ENCODE measurements at places on chromosomes 2 and 18. TPM values are rescaled to one million over a fixed set of nuclear protein-coding genes. Genes with fewer than 3 reads are reported as not detected.

The CCDC121 gene
- total RNA-seq, result 5.6 TPM

The OXER1 gene
- 4.3 TPM for total RNA-seq

The SERPINB3 gene
- not detected for total RNA-seq

DNA sequence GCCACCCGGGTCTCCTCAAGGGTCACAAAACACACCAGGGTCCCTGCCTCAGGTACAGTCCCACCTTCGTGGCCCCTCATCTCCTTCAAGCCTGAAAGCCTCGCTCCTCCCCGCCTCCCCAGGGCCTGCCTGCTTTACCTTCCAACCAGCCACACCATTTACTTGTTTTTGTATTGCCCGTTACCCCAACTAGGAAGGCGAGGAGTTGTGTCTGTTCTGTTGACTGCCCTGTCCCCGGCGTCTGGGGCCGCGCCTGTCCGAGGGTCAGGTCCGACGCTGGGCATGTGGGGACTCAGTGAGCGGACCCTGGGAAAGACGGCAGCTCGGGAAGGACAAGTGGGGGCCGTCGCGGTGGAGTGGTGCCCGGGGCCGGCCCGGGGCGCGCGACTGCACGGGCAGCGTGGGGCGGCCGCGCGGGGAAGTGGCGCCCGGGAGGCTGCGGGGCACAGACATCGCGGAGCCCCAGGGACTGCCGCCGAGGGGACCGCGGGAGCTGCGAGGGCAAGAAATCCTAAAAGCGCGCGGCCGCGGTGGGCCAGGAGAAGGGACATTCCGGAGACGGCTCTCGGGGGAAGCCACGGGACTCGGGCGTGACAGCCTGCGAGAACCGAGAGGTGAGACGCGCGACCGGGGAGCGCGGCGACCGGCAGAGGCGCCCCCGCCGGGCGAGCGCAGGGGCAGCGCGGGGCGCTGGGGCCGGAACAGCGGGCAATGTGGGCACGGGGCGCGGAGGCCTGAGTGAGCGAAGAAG lies 797 bp upstream of the GRHL1 start:
- H3K4me3 ChIP-seq, result peak overlapping the region; percentile 70
- peaks cover 39% of the 10 kb centered on the region for H3K27me3 ChIP-seq

GRCh38 chr2:121529439-121530211 lies 1.1 kb upstream of the RNU4ATAC start:
- H3K27ac ChIP-seq, result peak overlapping the region; percentile 98
- H3K4me1 ChIP-seq, result peaks cover 33% of the 10 kb centered on the region
- H3K36me3 ChIP-seq, result peaks cover 5% of the 10 kb centered on the region
- no peaks in the 10 kb centered on the region for H3K27me3 ChIP-seq
- no peak for DNase-seq
- H3K4me3 ChIP-seq, result peak overlapping the region; percentile 89

DNA sequence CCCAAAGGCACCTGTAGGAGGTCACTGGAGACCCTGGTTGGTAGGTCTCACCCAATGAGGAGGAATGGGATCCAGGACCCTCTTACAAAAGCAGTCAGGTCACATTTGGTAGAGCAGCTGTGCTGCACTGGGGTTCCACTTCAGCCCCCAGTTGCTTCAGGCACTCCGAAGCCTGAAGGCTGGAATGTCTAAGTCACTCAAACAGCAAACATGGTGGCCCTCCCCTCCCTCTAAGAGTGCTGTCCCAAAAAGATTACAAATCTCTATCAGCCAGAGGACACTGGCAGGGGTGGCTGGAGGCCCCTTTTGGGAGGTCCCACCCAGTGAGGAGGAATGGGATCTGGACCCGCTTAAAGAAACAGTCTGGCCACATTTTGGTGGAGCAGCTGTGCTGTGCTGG lies 17.7 kb downstream of the MSTN start:
- DNase-seq, result no peak
- no peak overlapping the region for H3K27ac ChIP-seq
- H3K4me1 ChIP-seq, result no peaks in the 10 kb centered on the region
